ENCODE measurements at places on chromosomes 16 and 17.

DNA sequence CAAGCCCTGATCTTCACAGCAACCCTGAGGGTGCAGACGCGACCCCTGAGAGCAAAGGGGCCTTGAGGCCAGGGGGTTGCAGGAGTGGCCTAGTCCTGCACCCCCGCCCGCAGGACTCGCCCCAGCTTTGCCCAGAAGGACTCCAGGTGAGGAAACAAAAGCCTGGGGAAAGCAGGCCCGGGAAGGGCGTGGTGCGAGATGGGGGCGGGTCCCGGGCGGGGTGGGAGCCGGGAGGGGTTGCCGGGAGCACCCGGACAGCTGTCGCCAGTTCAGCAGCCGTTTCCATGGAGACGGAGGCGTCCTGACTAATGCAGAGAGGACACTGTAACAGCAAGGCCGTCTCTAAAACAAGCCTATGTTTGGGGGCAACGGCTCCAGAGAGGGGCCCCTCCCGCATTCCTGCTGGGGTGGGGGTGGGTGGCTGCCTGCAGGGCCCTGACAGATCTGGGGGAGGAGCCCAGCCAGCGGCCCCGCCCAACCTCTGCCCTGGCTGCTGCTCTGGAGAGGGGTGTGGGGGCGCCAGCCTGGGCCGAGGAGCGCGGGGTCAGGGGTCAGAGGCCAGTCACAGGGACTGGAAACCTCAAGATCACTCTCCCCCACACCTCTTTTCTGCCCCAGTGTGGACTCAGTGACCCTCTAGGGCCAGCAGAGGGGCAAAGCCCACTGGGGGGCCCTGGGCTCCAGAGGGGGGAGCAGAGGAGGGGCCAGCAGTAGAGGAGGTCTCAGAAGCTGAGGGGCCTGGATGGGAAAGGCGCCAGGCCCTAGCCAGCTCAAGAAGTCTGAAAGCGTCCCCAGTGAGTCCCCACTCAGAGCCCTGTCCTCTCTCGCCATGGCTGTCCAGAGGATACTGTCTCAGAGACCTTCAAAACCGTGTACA lies 3.1 kb upstream of the TPPP3 start:
- peak; percentile 90 for DNase-seq

DNA sequence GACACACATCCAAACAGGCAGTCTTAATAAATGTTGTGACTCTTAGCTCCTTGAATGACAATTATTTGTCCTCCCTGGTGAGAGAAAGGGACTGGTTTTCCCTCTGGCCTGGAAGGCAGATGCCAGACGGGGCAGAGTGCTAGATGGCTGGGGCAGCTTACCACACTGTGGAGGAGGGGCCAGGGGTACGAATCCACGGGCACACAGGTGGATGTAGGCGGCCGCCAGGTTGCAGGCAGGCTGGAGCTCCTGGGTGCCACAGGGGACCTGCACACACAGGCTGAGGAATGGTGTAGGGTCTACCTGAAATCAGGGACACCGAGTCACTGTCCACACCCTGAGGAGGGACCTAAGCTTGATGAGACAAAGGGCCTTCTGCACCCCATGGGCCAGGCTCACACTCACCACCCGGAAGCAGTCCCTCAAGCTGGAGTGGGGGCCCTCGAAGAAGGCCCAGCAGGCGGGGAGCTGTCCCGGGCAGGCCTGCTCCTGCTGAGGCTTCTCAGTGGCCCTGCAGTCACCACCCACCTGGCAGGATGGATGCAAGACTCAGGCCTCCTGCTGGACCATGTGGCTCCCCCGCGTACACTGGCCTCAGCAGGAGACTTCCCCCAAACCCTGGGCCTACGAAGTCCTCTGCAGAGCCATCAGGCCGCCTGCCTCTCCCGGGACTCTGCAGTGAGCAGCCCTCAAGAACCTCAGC lies 38.4 kb downstream of the RMI2 start:
- DNase-seq, result no peak

- DNase-seq, result no peak
Observed at GRCh38 chr16:70808371-70808770, 7.4 kb upstream of the VAC14 start.

DNA sequence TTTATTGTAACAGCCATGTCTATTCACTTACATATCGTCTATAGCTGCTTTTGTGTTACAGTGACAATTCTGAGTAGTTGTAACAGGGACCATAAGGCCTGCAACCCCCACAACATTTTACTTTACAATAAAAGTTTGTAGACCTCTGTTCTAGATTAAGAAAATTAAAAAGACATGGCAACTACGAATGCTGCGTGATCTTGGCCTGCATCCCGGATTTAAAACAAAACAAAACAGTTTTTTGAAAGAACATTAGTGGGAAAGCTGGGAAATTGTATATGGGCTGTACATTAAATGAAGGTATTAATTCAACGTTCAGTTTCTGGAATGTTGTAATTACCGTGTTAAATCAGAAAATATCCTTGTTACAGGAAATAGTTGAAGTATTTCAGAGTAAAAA lies 64.1 kb downstream of the RMI2 start:
- no peak for DNase-seq

DNA sequence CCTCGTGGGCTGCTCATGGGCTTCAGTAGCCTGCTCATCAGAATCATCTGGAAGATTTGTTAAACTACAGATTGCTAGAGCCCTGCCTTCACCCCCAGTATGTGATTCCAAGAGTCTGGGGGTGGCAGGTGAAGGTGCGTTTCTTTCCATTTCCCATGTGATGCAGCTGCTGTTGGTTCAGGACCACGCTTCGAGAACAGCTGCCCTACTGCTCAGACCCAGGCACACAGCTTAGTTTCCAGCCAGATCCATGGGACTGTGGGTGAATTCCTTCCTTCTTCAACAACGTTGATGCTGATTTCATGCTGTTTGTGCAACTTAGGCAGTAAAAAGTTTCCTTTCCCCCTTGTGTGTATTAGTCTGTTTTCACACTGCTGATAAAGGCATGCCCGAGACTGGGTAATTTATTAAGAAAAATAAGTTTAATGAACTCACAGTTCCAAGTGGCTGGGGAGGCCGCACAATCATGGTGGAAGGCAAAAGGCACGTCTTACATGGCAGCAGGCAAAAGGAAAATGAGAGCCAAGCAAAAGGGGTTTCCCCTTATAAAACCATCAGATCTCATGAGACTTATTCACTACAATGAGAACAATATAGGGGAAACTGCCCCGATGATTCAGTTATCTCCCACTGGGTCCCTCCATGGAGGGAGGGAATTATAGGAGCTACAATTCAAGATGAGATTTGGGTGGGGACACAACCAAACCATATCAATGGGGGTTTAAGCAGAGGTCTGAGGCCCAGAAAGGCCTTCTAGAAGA lies 159.2 kb downstream of the XYLT1 start:
- no peak for DNase-seq

GRCh38 chr16:35906440-35906839 lies 2447.0 kb downstream of the TP53TG3F start:
- DNase-seq, result no peak

DNA sequence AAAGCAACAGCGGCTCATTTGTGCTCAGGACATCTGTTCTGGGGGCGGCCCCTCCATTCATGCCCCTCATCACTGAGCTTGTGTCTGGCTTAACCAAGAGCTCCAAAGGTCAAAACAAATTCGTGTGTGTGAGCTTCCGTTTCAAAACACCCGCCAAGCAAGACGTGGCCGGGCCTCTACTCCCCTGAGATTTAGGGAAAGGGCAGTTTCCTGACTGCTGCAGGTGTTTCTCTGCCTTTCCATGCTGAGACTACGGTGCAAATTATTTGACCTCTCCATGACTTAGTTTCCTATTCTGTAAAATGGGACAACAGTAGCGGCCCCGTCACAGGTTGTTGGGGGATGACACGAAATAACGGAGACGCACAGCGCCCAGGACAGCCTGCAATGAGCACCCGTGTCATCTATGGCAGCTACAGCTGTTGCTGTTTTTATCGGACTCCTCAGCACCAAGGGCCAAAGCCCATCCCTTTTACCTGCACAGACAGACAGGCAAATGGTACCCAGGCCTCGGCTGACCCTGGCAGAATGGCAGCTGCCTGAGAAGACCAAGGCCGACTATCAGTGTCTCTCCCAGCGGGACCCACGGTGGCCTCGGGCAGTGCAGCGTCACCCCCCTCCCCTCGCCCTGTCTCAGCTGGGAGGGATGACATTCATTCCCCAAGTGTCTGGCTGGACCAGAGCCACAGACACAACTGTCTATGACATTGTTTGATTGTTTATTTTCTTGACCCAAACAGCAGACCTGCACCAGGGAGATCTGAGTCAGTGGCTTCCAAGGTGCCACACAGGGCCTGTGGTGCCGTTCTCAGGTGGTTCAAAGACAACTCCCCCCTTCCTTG lies 50.7 kb upstream of the DOC2B start:
- DNase-seq, result no peak

GRCh38 chr17:60091109-60091508 lies 12.4 kb upstream of the HEATR6 start:
- no peak for DNase-seq

Measured in D341Med (cell line).